ENCODE measurements at places on chromosomes 5 and 9.

- no peak for DNase-seq
Observed at GRCh38 chr9:125984461-125984860, 237.3 kb downstream of the PBX3 start.

- DNase-seq = no peak
Observed at GRCh38 chr5:178325679-178326373, 93.2 kb upstream of the PHYKPL start.

- DNase-seq = no peak
Observed at GRCh38 chr5:7762267-7762666, 88.7 kb downstream of the CFAP90 start.

DNA sequence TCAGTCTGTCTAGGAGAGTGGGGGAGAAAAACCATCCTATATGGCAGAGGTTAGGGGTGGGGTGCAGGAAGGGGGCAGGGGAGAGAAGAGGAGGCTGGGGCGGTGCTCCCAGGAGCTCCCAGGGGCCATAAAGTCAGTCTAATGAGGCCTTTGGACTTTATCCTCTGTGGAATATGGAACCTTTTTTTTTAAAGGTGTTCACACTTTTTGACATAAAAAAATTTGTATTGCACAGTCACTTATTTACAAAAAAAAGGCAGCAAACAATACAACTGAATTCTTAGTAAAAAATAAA, 51.9 kb upstream of the SYNPO start:
- DNase-seq = no peak

GRCh38 chr5:59097712-59098111, 514.8 kb downstream of the RAB3C start:
- no peak for DNase-seq

GRCh38 chr5:132353486-132353995, 16.0 kb upstream of the SLC22A5 start:
- DNase-seq = no peak

- DNase-seq = no peak
Observed at GRCh38 chr9:77865385-77866047, 166.1 kb downstream of the GNAQ start.

DNA sequence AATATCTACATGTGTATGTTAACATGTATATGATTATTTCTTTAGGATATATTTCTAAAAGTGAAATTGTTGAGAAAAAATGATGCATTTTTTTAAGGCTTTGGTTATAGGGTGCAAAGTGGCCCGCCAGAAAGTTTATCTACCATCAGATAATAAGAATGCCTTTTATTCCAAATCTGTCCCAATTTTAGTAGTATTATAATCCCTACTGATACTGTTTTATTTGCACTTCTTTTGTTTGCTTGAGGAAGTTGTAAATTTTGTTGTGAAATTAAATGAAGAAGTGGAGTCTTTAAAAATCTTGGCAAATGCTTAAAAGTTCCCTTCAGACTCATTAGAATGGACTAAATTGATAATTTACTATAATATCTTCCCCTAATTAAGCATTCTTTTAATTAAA, 73.0 kb downstream of the NIPBL start:
- DNase-seq = no peak

GRCh38 chr5:624118-624950, 12.2 kb downstream of the CEP72 start:
- no peak for DNase-seq

DNA sequence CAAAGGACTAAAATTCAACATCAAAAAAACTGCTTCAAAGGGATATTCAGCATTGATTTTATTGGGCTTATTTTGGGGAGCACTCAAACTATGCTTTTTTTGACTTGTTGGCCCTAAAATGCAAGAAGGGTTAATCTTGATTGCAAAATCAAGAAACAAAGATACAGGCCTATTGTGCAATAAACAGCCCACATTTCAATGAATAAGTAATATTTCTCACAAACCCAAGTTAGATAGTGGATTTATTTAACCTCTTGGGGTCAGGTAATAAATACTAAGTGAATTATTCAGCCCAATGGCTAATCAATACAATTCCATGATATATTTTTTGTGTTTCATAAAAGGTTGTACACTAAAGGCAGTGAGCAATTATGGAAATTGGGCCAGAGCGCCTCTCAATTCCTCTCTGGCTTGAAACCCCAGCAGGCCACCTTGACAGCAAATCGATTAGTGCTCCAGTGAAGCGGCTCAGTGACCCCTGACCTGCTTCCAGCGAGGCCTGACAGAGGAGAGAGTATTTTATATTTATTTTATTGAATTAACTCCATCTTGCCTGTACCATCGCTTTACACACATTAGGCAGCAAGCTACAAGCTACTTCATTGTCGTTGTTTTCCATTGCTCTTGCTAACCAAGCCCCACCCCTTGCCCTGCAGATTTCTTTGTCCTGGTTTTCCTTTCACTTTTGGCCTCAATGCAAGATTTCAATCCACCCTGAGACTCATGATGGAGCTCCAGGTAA, 65.5 kb downstream of the EBF1 start:
- DNase-seq = no peak

DNA sequence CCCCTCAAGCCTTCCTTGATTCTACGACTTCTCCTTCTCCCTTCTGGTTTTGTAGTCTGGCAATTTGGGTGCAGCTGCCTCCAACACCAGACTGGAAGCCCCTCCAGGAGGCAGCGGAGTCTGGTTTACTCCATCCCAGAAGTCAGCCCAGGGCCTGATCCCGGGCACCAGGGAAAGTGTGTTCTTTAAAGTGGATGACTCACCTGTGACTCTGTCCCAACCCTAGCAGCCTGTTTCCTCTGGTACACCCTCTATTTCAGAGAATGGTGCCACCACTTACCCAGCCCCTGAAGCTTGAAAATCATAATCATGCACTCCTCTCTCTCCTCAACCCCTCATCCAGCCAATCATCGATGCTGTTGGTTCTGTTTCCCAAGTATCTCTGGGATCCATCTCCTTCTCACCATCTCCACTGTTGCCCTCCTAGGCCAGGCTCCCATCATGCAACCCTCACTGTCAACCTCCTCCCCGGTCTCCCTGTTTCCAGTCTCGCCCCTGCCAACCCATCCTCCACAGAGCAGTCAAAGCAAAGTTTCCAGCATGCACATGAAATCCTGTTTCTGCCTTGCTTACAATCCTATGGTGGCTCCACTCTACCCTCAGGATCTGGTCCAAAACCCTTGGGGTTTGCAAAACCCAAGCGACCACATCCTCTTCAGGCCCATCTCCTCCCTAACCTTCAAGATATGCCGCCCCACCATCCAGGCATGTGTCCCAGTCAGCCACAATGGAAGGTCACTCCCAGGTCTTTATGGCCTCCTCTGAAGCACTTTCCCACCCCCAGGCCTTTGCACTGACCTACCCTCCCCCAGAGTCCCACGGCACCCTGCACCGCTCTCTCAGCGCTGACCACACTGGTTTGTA, 10.5 kb downstream of the LHX6 start:
- no peak for DNase-seq

- DNase-seq = peak; percentile 35
Observed at GRCh38 chr5:19987612-19988361, at the start of gene CDH18. Gene CDH18 (minus strand): TSS chr5:19988200. CDS start chr5:19838986, 149,214 bp downstream.

DNA sequence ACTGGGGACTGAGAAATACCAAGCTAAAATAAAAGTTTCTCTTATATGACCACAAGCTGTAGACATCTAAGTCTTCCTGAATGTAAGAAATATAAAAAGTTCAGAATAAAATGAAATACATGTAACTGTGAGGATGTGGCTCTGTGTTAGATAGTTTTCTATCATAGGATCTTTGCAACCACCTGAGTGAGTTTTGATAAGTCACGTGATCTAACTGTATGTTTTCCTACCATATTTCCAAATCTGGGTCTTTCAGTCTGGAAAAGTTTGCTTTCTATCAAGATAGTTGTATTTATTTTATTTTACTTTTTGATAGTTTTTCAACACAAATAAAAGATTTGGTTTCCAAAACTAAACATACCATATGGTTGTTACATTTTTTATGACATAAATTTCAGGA, 1905.8 kb upstream of the ACO1 start:
- no peak for DNase-seq

- no peak for DNase-seq
Observed at GRCh38 chr5:156147944-156148285, 179.0 kb upstream of the SGCD start.

DNA sequence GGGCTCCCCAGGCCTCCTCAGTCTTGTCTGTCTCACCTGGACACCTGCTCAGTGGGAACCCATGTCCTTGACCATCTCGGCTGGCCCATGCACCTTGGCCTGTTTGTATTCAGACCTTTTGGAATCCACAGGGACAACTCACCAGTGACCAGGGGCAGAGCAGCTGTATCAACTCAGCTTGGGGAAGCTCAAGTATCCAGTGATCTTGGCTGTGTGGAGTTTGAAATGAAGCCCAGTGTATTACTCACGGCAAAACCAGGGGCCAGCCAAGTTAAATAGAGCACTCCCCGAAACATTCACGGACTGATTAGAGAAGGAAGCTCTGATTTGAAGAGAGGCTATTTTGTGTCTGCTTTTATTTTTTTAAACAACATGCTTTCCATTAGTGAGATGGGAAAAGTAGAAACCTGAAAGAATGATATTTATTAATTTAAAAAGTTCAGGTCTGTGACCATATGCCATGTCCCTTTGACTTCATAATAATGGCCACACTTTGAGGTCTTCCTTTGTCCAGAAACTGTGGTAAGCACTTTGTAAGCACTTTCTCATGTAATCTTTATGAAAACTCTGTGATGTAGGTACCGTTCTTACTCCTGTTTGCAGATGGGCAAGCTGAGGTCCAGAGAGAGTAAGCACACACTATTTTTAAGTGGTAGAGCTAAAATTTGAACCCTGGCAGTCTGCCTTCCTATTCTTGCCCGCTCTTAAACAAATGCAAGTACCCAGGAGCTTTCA, 656.5 kb downstream of the BNC2 start:
- no peak for DNase-seq

DNA sequence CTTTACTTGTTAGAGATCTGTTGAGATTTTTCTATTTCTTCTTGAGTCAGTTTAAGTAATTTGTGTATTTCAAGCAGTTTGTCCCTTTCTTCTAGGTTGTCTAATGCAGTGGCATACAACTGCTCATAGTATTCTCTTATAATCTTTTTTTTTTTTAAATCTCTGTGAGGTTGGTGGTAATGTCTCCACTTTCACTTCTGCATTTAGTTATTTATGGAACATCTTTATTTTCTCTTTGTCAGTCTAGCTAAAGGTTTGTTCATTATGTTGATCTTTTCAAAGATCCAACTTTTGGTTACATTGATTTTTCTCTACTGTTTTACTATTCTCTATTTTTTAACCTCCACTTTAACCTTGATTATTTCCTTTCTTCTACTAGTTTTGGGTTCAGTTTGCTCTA, 13.8 kb downstream of the FOXE1 start:
- no peak for DNase-seq

DNA sequence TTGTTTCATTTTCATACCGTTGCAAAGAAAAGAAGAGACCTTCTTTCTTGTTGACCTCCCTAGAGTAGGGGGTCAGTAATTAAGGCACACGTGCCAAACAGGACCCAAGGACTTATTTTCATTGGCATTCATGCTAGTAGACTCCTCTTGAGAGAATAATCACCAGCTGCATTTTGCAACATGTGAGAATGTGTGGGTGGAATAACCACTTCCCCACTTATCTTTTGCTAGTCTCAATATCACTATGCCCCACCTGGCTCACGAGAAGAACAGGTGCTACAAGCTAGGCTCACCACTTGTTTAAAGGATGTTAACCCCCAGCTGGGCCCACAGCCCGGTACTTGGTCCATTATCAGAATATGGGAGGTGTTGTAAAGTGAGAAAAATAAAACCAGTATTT, 460.7 kb upstream of the MEF2C start:
- peak; percentile 82 for DNase-seq

DNA sequence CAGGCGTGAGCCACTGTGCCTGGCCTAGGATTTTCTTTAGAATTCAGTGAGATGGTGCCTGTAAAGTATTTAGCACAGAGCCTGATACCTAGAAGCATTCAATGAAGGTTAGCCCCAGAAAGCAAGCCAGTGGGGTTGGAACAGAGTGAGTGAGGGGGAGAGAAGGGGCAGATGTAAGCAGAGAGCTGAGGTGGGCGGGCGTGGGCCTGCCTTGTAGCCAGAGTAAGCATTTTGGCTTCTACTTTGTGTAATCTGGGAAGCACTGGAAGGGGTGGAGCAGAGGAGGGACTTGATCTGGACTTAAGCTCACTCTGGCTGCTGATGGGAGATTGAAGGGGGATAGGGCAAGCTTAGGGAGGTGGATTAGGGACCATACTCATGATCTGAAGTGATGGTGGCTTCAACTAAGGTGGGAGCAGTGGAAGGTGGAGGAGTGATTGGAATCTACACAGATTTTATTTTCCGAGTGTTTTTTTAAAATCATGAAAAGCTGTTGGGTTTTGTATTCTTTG, 2.6 kb downstream of the EXOSC2 start:
- no peak for DNase-seq

- no peak for DNase-seq
Observed at GRCh38 chr5:124806026-124806372, 59.6 kb upstream of the ZNF608 start.
